GM12878 (cell line): ENCODE measurements at places on chromosomes 12 and 14. TPM values are rescaled to one million over a fixed set of nuclear protein-coding genes. Genes with fewer than 3 reads are reported as not detected.
A peak's percentile ranks its signal among the peaks of the same experiment; 100 is the strongest.

Gene DPY19L2
- 0.21 and 0.24 TPM in 2 replicates for polyA plus RNA-seq

Gene CBLN3
- 0.50 and 1.4 TPM in 2 replicates for polyA plus RNA-seq

Gene EIF2S3B
- 0.18 and 0.20 TPM in 2 replicates for polyA plus RNA-seq

GRCh38 chr14:80658155-80658554 is 283.4 kb downstream of the CEP128 start:
- no peak overlapping the region for H3K27ac ChIP-seq
- no peaks in the 10 kb centered on the region for H3K4me1 ChIP-seq
- no peak for DNase-seq

DNA sequence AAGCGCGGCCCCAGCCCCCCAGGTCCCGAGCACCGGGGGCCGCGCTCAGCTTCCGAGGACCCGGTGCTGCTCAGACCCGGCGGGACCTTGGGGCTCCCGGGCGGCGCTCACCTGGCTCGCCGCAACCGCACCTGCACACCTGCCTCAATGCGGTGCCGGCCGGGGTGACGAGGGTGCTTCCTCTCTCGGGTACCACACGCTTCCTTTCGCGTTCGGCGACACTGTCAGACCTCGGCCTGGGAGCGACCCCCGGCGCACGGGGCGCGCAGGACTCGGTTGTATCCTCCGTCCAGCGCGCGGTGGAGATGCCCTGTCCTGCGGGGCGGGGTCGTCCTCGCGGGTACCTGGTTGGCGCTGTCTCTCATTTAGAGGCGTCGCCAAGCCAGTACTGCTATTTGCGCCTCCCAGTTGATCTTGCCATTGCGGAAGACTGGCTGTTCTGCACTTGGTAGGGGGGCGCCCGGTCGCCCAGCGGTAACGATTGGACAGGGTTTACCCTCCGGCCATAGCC is 718 bp downstream of the PACS2 start:
- H3K27ac ChIP-seq, result no peak overlapping the region
- peak overlapping the region; percentile 80 for H3K4me3 ChIP-seq
- H3K27me3 ChIP-seq, result no peaks in the 10 kb centered on the region
- H3K36me3 ChIP-seq, result no peaks in the 10 kb centered on the region
- H3K4me1 ChIP-seq, result peaks cover 10% of the 10 kb centered on the region

DNA sequence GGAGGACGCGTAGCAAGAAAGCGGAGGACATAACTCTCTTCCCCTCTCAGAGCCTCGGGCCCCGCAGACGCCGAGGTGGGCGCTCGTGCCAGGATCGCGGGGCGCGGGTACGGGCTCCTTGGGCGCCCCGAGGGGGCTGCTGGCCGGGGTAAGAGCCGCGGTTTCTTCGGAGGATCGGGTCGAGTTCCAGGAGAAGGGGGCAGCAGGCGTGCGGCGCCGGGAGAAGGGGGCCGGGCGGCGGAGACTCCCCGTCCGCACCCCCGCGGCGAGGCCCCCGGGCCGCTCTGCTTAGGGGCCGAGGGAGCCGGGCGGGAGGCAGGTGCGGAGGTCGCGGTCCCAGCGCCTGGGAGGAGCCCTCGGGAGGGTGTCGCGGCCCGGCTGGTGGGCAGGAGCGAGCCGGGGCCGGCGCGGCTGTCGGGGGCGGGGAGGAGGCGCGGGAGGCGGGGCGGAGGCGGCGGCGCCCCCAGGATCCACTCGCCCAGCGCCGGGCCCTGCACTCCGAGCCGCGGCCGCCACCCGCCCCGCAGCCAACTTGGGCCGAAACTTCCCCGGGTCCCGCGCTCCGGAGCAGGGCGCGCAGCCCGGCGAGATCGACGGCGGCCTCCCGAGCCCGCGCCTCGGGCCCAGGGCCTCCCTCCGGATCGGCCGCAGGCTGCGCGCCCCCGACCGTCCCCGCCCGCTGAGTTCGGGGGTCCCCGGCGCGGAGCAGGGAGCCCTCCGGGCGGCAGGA is 64.4 kb downstream of the FBXL14 start:
- H3K27me3 ChIP-seq, result no peaks in the 10 kb centered on the region; the same call in 1 of the 2 replicates
- peaks cover 33% of the 10 kb centered on the region for H3K4me1 ChIP-seq
- no peaks in the 10 kb centered on the region for H3K36me3 ChIP-seq
- DNase-seq, result no peak
- H3K27ac ChIP-seq, result no peak overlapping the region

DNA sequence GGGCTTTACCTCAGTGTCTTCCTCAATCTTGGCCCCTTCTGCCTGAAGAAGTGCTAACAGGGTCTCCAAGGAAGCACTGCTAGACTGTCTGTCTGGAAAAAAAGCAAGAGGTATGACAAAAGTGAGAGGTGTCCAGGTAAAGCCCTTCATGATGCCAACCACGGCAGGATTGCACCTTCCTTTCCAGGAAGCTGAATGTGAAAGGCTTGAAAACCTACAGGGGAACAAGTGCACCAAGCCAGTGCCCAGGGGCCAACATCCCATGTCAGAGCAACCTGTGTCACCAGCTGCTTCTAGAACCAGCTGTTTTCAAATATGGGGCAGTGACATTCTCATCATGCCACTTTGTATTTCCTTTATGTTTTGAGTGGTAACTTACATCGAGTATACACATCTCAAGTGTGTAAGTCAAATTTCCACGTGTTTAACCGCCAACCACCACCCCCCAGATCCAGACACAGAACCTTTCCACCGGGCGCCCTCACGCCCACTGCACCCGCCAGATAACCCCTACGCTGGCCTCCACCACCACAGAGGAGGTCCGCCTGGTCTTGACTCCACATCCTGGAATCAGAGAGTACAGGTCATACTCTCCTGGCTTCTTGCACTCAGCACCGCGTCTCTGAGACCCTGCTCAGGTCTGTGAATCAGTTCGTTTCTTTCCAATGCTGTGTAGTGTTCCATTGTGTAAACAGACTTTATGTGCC is 27.3 kb downstream of the VPS37B start:
- peaks cover 40% of the 10 kb centered on the region for H3K36me3 ChIP-seq
- H3K27ac ChIP-seq, result no peak overlapping the region
- H3K27me3 ChIP-seq, result no peaks in the 10 kb centered on the region
- no peak for DNase-seq
- H3K4me1 ChIP-seq, result peaks cover 26% of the 10 kb centered on the region
- H3K4me3 ChIP-seq, result no peak overlapping the region
